ENCODE measurements at places on chromosomes 5 and 9.

DNA sequence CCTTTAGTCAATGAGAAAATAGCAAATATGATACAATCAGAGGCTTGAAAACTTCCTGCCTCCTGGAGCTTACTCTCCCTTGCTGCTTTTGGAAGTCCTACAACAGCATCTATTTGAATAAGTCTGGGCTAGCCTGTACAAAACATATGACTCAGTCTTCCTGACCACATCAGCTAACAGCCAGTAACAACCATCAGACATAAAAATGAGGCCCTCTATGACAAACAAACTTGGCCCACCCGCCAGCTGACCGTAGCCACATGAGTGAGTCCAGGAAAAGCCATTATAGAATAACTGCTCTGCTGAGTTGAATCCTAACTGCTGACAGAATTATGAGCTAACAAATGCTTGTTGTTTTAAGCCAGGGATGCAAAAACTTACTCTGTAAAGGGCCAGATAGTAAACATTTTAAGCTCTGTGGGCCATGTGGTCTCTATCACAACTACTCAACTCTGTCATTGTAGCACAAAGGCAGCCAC, 347.6 kb downstream of the PTPRD start:
- no peak for DNase-seq

- DNase-seq: no peak
Observed at GRCh38 chr5:52727576-52727975, 60.1 kb upstream of the ITGA1 start.

GRCh38 chr5:170563824-170564567, 60.2 kb downstream of the KCNIP1 start:
- DNase-seq: no peak

DNA sequence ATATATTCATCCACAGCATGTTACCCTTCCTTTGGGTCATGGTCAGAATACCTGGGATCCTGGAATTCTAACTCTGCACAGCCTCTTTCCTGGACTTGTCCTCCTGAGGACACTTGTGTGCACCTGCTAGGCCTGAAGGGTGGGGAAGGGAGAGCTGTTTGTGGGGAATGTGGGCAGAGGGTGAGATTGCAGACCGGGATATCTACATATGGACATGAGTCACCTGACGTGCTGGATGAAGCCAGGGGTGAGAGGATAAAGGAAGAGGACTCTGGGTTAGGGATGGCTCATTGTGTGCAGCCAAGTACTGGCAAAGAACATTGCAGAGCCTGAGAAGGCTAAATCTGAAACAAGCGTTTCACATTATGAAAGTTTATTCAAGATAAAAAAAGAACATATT, 241.4 kb upstream of the RPS23 start:
- no peak for DNase-seq

DNA sequence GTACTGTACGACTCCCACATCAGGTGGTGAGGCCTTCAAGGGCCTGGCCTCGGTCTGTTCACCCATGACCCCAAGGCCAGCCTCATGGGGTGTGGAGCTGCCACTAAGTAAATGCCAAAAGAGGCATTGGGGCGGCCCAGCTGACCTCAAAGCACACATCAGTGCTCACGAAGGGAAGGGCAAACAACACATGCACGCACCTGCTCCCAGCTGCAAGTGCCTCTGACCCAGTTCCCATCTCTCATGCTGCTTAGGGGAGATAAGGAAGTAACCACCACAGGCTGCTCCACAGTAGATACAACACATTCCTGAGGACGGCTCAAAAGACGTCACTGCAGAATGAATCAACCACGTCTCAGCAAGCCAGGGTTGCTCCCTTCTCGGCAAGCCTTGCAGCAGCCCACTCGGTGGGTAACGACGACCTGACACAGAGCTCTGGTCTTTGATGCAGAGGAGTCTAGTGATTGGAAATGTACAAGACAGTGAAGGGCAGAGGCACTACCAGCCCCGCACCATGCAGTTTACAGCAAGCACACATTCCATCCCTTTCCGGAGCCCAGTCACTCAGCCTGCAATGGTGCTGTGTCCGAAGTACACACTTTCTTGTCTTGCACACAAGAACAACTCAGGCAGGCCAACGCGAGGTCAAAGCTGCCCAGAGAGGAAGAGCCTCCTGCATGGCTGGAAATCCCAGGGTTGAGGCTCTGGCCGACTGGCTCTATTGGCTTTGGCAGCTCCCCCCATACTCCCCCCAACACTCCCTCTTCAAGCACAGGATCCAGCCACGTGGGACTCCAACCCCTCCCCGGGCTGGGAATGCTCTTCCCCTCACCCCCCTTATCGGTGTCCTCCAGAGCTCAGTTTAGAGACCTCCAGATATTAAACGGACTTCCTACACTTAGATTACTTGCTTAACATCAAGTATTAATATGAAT, 31.8 kb downstream of the FABP6 start:
- no peak for DNase-seq

DNA sequence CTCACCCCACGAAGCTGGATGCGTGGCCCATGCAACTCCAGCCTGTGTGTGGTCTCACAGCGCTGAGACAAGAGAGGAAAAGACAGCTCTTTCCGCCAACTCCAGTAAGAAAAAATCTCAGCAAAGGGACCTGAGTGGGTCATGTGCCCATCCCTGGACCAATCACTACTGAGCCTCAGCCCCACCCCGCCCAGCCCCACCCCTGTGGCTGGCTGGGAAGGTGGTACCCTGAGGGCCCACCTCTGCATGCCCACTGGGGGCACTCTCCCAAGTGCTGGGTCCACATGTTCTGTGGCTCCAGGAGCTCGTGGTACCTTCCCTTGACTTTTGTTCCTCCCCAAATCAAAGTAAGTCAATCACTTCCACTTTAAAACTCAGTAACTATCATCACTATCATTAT, 105.1 kb upstream of the SMIM23 start:
- DNase-seq: no peak

DNA sequence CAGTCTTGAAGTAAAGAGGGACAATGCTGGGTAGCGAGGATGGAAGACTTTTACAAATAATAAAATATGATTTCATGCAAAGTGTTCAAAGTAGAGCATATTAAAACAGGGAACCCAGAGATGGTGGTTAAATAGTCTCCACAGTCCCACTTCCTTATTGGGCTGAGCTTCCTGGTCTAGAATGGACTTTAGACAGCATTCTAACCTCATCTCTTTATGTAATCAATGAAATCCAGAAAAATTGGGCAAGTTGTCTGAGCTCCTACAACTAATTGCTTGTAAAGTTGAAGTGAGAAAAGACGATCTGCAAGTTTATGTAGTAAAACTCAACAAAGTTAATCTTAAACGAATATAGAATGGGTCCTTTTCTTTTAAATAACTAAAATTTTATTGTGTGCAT, 328.9 kb downstream of the PJA2 start:
- DNase-seq: no peak

DNA sequence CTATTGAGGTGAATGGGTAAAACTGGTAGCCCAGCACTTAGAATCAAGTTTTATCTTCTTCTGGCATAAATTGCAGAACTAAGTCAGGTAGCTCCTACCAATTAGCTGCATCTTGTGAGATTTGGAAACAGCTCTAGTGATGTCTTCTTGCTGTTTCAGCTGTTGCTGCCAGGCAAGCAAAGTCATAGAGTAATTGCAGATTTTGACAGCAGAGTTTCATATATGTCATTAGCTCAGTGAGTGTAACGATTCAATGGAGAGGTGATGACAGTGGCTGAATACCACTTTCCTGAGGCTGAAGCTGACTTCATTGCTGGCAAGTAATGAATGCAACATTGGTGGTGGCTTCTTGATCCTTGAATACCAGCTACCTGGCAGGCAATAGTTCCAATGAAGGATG, 1109.7 kb upstream of the CDH18 start:
- no peak for DNase-seq

- DNase-seq: no peak
Observed at GRCh38 chr5:163614787-163615186, 109.4 kb downstream of the MAT2B start.

- no peak for DNase-seq
Observed at GRCh38 chr9:102986425-102986824, 8.7 kb upstream of the CYLC2 start.

- no peak for DNase-seq
Observed at GRCh38 chr9:37001459-37001858, 32.6 kb downstream of the PAX5 start.

DNA sequence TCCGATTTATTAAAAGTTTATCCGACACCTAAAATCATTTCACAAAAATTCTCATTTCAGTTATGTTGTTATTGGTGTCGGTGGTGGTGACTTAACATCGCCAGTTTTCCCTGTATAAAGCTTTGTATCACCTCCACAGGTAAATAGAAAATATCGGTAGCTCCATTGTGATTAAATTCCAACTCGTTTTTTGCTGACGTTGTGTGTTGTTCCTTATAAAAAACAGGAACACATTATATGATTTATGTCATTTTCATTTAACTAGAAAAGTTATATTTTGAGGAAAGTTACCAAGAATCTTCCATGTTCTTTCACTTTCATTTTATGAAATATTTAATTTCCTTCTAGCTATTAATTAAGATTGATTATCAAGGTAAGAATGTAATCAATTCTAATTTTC, 635.9 kb downstream of the CDH18 start:
- no peak for DNase-seq

- DNase-seq: no peak
Observed at GRCh38 chr9:95735701-95736100, 139.8 kb upstream of the ERCC6L2 start.

DNA sequence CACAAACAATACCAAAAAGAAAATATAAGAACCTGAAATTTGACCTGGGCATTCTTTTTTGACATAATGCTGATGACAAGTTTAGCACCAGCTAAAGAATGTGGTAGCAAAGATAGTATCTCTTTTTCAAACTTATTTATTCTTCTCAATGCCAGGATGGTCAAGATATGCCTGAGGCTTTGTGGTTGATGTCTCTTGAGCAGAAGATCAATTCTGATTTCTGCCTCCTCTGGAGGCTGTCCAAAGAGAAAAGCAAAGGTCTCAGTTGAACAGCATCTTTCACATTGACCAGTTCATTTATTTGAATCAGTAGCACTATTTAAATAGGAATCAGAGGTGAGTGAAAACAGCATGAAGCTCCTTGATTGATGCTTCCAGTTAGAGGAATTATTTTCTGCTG, 588.2 kb downstream of the HTR1A start:
- DNase-seq: no peak

Measured in type B pancreatic cell (in vitro differentiated cells).